Suppressor macrophage treated with lipopolysaccharide for 1 hour (primary cell): ENCODE measurements at places on chromosomes 4 and X.

GRCh38 chr4:141860974-141861373 lies 224.6 kb downstream of the IL15 start:
- DNase-seq: no peak

- no peak for DNase-seq
These were observed 67.9 kb downstream of the KLHL8 start for GRCh38 chr4:87152310-87153041.

DNA sequence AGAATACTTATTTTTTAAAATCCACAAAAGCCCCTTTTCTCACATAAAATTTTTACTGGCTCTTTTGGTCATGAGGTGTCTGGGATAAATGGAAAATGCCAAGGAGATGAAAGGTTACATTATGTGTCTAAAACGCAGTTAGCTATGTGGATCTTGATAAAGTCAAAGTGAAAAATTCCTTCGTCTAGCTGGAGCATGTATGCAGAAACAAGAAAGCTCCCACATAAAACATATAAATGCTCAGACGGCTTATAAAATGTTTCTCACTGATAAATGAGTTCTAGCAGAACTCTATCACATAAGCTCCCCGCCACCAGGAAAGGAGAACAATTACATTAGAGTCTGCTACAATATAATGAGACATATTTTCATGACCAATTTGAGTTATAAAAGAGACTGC lies 83.8 kb downstream of the TBC1D9 start:
- DNase-seq: no peak

DNA sequence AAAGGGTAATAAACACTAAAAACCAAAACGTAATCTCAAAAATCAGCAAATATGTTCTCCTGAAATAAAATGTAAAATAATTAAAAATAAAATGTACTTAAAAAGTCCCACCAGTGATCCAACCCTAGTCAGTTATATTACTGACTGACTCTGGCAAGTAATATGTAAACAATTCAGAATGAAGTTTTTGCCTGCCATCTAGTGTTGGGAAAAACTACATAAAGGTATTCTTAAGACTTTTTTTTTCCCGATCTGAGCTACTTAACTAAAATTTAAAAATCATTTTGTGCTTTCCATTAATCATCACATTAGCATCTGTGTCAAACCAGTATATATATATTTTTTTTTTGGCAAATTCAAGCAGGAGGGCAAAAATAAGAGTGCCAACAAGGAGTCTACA lies 24.0 kb downstream of the RCHY1 start:
- DNase-seq: no peak

GRCh38 chr4:122577808-122578781 lies 42.8 kb downstream of the IL21 start:
- DNase-seq: peak; percentile 63

- DNase-seq: no peak
These were observed 476.9 kb upstream of the SLIT2 start for GRCh38 chr4:19774690-19775256.

DNA sequence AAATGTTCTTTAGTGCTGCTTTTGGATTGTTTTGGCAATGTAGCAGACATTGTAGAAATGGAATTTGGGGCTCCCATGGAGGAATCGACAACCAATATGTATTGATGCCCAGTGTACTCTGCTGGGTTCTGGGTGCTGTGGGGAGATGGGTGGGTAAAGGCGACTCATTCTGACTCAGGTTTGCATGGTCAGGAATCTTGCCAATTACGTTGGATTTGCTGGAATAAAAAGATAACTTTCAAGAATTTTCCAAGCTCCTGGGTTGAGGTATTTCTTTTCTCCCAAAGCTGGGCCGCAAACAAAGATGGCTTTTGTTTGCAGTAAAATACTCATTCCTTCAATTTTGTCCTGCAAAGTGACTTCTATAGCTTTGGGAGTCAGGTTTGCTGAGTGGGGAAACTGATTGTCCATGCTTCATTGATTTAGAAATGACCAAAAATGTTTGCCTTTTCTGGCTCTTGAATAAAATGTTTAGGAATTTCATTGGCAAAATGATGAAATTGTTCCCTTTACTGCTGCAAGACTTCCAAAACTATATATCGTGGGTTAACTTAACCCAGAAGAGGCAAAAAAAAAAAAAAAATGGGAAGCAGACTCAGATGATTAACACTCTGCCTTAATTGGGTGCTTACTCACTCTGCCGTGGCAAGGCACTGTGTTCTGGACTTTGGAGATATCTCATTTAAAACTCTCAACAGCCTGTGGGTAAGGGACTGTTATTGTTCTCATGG lies 57.0 kb downstream of the RTL9 start:
- peak; percentile 11 for DNase-seq

GRCh38 chr4:156538651-156539257 lies 432.8 kb downstream of the PDGFC start:
- DNase-seq: no peak

DNA sequence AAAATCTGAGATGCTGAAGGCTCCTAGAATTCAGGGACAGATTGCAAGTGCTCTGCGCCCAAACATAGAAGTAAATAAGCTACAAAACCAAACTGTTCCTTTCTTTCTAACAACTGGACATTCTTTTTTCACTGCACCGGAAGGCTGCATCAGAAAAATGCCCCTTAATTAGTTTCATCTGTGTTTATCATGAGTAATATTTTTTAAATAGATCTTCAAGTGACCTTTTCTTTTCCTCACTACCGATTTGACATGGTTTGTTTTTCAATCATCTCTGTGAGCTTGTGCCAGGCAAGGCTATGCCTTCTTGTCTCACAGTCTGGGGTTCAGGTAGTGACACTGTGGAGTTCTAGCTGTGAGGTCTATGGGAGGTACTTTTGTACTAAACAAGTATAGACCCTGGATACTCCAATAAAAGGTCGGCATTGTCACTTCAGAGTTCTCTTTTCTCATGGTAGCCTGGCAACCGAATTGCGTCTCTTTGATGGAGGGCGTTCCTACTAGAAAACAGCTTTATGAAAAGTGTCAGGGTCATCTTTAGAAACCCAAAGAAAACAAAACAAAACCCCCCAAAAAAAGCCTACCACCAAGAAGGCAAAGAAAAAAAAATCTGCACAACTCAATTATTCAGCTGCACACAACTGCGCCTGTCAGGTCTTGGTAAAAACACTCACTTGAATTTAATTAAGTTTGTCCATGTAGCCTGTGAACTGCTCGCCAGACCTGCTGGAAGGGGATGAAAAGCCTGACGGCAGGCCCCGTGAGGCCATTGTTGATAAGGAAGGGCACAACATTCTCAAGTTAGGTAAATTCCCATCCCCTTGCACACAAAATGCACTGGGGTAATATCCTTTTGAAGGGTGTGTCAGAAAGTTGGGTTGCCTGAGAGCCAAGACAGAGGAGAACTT lies 22.8 kb upstream of the ADAMTS3 start:
- no peak for DNase-seq

GRCh38 chrX:123175366-123176122 lies 8.5 kb upstream of the GRIA3 start:
- DNase-seq: no peak

- no peak for DNase-seq
These were observed 183.5 kb upstream of the NDP start for GRCh38 chrX:44156726-44157125.

DNA sequence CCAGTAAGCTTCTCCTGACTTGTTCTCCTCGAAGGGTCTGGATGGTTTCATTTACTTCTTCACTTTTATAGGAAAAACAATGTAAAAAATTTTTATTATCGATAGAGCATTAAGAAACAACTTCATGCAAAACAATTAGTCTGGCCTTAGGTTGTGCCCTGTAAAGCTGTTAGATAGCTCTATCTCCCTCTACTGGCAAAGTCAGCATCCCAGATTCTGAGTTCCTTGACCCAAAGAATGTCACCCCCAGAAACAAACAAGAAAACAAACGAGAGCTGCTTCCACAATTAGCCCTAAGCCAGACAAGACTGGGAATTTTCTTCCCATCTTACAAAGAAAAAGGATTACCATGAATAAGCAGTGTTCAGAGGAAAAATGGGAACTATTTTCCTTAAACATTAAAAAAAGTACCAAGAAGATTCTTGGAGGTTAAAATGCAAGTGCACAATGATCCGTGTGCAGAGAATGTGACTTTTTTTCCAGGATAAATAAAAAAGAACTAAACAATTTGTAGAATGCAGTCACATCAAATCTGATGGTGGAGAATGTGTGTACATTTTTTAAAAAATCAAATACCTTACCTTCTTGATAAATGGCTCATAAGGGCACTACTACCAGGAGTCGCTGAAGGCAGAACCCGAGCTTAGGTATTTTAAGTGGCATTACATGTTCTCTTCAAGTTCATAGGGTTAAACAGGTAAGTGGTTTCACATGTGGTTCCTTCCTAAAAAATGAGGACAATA lies 293.2 kb downstream of the FBXO8 start:
- DNase-seq: no peak

GRCh38 chrX:103356130-103356798 lies at the start of gene TCEAL9:
Gene TCEAL9 (plus strand): TSS chrX:103356506. CDS start chrX:103357685, 1,179 bp downstream.
- peak; percentile 38 for DNase-seq

GRCh38 chr4:33037464-33037863 lies 2317.3 kb downstream of the PCDH7 start:
- no peak for DNase-seq

DNA sequence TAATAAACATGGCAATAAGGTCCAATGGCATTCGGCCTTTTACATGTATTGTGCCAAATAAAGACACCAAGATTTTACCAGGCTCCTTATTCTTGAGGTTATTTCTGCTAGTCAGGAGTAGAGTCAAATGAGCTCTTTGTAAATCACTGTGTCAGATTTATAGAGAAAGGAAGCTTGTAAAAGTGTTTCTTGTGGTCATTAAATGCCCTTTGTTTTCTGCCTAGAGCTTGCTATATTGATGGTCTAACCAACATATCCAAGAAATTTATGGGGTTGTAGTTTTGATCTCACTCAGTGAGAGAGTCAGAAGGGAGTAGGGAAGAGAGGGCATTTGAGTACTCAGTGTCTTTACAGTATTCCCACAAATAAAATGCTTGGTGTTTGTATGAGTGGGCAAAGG lies 86.2 kb upstream of the FRMPD4 start:
- DNase-seq: no peak

- DNase-seq: no peak
These were observed 26.9 kb downstream of the TSPAN5 start for GRCh38 chr4:98631506-98631905.

DNA sequence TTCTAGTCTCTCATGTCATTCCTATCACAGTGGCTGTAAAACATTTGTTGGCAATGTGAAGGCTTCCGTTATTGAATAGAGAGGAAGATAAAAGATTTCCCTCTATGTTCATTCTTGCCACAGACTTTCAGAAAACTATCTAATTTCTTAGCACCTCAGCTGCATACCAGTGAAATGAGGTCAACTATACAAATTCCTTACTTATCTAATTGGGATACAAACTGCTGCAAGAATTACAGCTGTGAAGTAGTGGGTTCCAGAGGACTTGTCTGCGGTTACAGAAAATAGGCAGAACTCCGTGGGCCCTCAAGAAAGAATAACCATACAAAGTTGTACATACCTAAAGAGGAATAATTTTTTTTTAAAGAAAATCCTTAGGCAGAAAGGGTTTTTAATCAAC lies 175.8 kb downstream of the PPP1R2C start:
- DNase-seq: no peak

DNA sequence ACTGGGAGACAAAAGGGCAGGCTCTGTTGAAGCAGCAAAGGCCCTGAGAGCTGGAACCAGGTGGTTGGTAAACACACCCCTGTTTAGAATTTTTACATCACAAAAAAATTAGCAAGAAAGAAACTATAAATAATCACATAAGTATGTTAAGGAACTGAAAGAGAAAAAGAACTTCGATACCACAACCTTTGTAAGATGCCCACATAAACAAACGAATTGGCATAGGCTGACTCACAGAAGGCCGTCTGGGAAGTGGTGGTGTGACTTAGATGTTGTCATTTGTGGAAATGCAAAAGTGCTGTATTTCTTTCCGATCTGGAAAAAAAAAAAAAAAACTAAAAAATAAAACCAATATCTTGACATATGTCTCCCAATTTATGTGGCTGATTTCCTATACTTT lies 235.1 kb downstream of the USP46 start:
- no peak for DNase-seq

- no peak for DNase-seq
These were observed 1213.2 kb downstream of the NLGN4X start for GRCh38 chrX:5015451-5015850.

GRCh38 chrX:154717824-154718223 lies 33.1 kb downstream of the GAB3 start:
- DNase-seq: no peak

DNA sequence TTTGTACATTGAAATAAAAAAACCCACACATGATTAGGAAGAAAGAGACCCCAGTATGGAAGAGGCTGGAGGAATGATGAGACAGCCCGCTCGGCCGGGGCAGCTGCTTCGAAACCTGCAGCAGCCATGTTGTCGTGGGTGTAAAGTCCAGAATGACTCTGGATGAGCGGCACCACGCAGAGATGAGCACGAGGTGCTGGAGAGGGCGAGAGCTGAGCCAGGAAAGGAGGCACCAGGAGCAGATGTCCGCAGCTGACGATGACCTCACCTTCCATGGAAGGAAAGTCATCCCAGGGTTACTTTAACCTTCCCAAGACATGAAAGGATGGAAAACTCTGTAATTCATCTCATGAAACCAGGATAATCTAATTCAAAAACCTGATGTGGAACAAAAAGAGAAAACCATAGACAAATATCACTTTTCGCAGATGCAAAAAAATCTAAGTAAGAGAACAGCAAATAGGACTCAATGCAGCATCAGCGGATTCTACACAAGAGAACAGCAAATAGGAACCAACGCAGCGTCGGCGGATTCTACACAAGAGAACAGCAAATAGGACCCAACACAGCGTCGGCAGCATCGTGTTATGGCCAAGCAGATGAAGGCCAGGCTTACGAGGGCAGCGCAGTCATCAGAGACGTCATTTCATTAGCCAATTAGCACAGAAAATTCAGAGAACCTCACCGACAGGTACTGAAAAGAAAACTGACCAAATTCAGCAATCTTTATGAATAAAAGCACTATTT lies 25.9 kb upstream of the SPON2 start:
- no peak for DNase-seq

- DNase-seq: no peak
These were observed 60.6 kb downstream of the SMARCA1 start for GRCh38 chrX:129462707-129463106.

DNA sequence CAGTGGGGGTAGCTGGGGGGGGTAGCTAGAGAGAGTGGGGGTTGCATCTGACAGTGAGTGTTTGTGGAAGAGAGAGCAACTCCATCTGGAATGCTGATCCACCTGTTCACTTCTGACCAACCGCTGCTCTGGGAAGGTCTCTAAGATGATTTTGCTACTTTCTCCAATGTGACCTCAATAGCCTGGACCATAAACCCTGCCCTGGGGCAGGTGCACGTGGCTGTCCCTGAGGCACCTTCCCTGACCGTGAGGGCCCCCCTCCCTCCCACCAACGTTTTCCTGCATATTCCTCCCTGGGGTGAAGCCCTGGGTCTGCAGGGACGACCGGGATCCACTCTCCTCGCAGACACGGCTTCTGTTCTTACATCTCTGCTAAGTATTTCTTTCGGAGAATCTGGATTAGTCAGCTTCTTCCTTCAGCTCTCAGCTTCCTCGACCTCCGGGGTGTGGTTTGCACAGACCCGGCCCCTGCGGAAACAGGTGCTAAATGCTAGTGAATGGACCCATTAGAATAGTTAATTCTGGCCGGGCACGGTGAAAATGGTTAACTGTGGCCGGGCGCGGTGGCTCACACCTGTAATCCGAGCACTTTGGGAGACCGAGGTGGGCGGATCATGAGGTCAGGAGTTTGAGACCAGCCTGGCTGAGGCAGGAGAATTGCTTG lies 21.4 kb upstream of the PLCXD1 start:
- no peak for DNase-seq

GRCh38 chr4:163042306-163042705 lies 124.4 kb downstream of the NAF1 start:
- no peak for DNase-seq
